ENCODE measurements at places on chromosomes 2 and 18. TPM values are rescaled to one million over a fixed set of nuclear protein-coding genes. Genes with fewer than 3 reads are reported as not detected.

DNA sequence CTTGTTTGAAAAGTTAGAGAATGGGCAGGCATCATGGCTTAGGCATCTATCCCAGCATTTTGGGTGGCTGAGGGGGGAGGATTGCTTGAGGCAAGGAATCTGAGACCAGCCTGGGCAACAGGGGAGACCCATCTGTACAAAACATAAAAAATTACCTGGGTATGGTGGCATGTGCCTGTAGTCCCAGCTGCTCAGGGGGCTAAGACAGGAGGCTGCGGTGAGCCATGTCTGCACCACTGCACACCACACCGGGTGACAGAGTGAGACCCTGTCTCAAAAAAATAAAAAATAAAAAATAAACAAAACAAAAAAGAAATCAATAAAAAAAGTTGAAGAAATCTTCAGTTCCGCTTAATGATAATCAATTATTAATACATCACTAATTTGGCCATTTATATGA is 146.5 kb downstream of the CDH7 start:
- no peak for DNase-seq

NTSR2 gene
- total RNA-seq, result 0.15 TPM

DNA sequence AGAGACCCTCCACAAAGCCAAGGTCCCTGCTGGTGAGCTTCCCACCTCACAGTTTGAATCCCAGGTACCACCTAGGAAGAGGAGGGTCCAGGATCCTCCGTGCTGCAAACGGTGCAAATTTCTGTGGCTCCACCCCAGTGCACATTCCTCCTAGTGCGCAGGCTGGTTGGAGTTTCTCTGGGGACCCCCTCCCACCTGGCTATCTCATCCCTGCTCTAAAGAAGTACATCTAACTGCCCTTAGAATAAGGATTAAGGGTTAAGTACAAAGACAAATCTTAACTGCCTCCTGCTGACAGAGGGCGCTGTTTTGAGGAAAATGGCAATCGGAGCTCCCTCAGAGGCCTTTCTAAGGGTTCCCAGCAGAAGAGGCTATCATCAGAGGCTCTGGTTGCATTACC is 109.6 kb upstream of the FSIP2 start:
- no peak for DNase-seq

DNA sequence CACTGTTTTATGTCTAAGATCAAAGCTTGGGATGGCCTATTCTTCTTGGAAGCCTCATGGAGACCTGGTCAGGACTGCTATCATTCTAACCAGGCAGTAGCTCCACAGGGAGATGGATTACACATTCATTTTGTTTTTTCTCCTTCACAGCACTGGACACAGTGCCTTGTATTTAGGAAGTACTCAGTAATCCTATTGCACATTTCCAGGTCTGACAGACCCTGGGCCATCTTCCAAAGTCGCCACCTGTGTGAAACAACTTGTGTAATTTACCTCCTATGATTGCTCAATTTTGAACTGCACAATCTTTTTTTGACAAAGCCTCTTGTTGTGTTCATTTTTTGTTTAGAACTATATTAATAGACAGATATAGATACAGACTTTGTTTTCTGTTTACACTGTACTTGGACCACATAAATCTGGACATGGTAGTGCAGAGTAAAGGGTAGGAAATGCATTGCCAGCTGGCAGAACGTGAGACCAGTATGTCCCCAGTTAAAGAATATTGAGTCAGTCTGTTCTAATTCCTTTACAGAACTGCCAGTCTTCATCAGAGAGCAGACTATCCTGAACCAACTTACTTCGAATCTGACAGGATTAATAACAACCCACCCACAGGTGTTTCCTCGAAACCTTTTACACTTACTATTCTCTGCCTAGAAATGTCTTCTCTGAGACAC is 277.8 kb upstream of the CYRIA start:
- DNase-seq, result no peak

- no peak for DNase-seq
Observed at GRCh38 chr2:223101340-223102039, 49.5 kb downstream of the KCNE4 start.

DSG1 gene
- total RNA-seq, result 0.89 TPM

GRCh38 chr2:117953231-117953630 is 60.6 kb downstream of the CCDC93 start:
- no peak for DNase-seq

DNA sequence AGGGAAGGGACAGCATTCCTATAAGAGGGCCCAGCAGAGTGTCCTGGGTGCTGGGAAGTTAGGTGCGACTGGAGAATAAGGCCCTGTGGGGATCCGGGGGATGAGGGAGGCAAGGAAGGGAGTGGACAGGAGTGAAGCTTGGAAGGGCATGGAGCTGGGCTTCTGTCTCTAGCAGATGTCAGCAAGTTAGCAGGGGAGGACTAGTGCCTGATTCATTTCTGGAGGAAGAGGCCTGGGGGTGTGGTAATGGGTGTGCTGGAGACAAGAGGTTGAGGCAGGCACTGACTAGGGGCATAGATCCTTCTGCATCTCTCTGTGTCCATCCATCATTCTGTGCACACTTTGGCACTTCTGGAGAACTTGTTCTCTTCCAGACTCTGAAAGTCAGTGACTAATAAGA is 134.7 kb downstream of the ACOXL start:
- no peak for DNase-seq

DCTN1 gene
- total RNA-seq, result 127 TPM

ADD2 gene
- 0.79 TPM for total RNA-seq

FEV gene
- total RNA-seq, result not detected

DNA sequence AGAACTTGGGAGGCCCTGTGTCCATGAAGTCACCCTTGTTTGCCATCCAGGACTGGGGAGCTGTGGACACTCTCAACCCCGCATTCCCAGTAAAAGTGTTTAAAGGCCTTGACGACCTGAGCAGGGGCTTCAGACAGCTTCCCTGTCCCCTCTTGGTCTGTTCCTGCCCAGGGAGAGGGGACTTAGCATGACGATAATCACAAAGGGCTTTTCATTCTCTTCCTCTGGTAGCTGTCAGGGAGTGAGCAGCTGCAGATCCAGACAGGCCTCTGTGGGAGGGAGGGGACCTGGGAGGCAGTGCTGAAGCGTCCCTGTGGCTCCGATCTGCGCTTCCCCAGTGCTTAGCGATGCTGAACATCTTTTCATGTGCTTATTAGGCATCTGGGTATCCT is 77.8 kb upstream of the HS6ST1 start:
- DNase-seq, result no peak

Measured in right cardiac atrium (tissue), 5 donors.